ENCODE measurements at places on chromosomes 16 and 17. TPM values are rescaled to one million over a fixed set of nuclear protein-coding genes. Genes with fewer than 3 reads are reported as not detected.
A peak's percentile ranks its signal among the peaks of the same experiment; 100 is the strongest.

- DNase-seq: no peak
- H3K27me3 ChIP-seq: peaks cover 2% of the 10 kb centered on the region
- peak overlapping the region; percentile 96 for H3K4me3 ChIP-seq
- peak overlapping the region; percentile 78 for H3K27ac ChIP-seq
- peaks cover 2% of the 10 kb centered on the region for H3K36me3 ChIP-seq
These were observed 740 bp downstream of the NFATC2IP start for GRCh38 chr16:28951410-28951943.

GRCh38 chr17:33154869-33155455, 138.1 kb downstream of the ASIC2 start:
- H3K4me1 ChIP-seq: no peaks in the 10 kb centered on the region
- H3K27ac ChIP-seq: no peak overlapping the region
- peaks cover 2% of the 10 kb centered on the region for H3K27me3 ChIP-seq
- H3K4me3 ChIP-seq: no peak overlapping the region
- H3K36me3 ChIP-seq: peaks cover 16% of the 10 kb centered on the region
- DNase-seq: no peak

- H3K4me1 ChIP-seq: peaks cover 43% of the 10 kb centered on the region
- DNase-seq: no peak
- H3K27me3 ChIP-seq: no peaks in the 10 kb centered on the region
- H3K27ac ChIP-seq: peak overlapping the region; percentile 80
- peak overlapping the region; percentile 96 for H3K4me3 ChIP-seq
These were observed 231.5 kb downstream of the MRTFB start for GRCh38 chr16:14302399-14303181.

The RPH3AL gene
- 2.8 TPM for total RNA-seq

The TEX19 gene
- not detected for total RNA-seq

The CIBAR2 gene
- total RNA-seq: not detected

The ATP2A3 gene
- 0.07 TPM for total RNA-seq

DNA sequence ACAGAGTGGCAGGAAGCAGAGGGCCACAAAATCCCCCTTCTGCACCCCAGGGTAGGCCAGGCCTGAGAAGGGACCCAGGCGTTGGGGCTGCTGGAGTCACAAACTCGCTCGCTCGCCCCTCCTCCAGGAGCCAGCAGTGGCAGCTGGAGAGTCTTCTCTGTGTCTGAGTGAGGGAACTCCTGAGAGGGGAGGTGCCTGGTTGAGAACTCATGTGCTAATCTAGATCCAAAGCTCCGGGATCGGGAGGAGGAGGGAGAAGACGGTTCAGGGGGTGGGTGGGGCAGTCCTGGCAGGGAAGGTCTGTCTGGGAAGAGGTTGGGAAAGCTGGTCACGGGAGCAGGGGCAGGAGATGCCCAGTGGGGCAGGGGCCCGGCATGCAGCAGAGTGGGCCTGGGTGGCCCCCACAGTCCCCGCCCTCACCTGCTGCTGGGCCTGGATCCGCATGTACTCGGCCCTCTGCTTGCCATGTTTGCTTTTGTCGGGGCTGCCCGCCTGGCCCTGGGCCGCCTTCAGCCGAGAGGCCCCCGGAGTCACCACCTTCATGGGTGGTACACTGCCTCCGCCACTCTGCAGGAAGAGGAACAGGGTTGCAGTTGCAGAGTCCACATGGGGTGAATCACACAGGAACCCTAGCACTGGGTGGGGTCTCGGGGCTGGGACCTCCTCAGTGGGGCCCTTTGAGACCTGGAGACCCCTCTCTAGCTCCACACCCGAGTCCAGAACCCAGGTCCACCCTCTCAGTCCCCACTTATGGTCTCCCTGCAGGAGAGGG, 62.2 kb downstream of the SRCIN1 start:
- H3K4me1 ChIP-seq: no peaks in the 10 kb centered on the region
- no peak overlapping the region for H3K27ac ChIP-seq
- H3K36me3 ChIP-seq: no peaks in the 10 kb centered on the region
- no peak for DNase-seq
- H3K27me3 ChIP-seq: peaks cover 40% of the 10 kb centered on the region

DNA sequence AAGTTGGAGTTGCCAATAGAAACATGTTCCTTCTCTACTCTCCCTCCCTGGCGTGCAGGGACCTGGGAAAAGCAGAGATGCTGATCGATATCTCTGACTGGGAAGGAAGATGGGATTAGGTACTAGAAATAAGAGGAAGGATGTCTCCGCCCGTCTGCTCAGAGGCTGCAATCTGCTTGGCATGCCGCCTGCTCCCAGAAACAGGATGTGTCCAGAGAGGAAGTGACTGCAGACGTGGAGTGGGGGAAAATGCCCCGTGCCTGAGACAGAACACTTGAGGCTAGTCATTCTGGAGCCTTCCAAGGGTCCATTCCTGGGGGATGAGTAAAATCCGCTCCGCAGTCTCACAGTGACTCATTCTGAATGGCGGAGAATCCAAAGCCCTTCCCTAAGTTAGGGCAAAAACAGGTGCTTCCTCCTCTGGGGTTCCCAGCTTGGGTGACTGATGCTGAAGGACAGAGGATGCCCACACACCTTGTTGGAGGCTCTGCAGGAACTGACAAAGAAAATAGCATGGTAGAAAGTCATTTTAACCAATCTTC, 45.0 kb upstream of the SMURF2 start:
- DNase-seq: peak; percentile 99
- no peaks in the 10 kb centered on the region for H3K27me3 ChIP-seq
- H3K36me3 ChIP-seq: peaks cover 19% of the 10 kb centered on the region
- peak overlapping the region; percentile 45 for H3K4me3 ChIP-seq
- H3K4me1 ChIP-seq: peaks cover 77% of the 10 kb centered on the region

DNA sequence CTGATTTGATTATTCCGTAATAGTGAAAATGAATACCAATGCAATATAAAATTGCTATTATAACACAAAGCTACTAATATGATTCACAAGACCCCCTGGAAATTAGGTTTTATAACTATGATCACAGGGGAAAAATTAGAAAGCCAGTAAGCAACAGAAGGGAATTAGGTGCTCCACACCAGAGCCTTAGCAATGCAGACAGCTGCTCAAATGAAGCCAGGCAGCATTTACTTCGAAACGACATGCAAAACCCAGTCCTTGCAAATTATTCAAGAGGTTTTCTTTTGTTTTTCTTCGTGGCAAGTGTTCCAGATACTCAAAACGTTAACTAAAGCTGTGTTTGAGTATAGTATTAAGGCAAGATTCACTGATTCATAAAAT, 47.9 kb downstream of the TOX3 start:
- H3K27me3 ChIP-seq: no peaks in the 10 kb centered on the region
- H3K4me3 ChIP-seq: no peak overlapping the region
- no peaks in the 10 kb centered on the region for H3K4me1 ChIP-seq
- no peaks in the 10 kb centered on the region for H3K36me3 ChIP-seq

The ACOX1 gene
- 47.0 TPM for total RNA-seq

The CDYL2 gene
- 15.4 TPM for total RNA-seq

The IRX3 gene
- total RNA-seq: 5.3 TPM

- no peaks in the 10 kb centered on the region for H3K36me3 ChIP-seq
- H3K4me3 ChIP-seq: no peak overlapping the region
- H3K27ac ChIP-seq: no peak overlapping the region
- H3K4me1 ChIP-seq: peaks cover 27% of the 10 kb centered on the region
These were observed 17.4 kb upstream of the CMIP start for GRCh38 chr16:81427219-81427618.

- peaks cover 35% of the 10 kb centered on the region for H3K27me3 ChIP-seq
- H3K36me3 ChIP-seq: no peaks in the 10 kb centered on the region
- DNase-seq: no peak
- H3K4me3 ChIP-seq: no peak overlapping the region
- no peak overlapping the region for H3K27ac ChIP-seq
These were observed 13.4 kb upstream of the SULT1A1 start for GRCh38 chr16:28623172-28623711.

The TPPP3 gene
- total RNA-seq: 0.38 TPM

DNA sequence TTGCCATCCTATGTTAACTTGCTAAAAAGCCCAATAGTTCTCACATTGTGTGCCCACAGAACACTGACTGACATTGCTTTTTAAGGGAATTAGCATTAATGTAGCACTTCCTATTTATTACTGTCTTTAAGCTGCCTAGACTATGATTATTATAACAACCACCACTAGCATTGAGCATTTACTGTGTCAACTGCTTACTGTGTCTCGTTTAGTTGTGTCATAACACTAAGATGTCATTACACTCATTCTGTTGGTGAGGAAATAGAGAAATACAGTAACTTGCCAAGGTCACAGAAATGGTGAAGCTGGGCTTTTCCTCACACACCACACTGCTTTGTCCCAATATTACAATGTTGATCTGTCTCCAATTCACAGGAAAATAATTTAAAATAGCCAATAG, 30.2 kb downstream of the TRIM25 start:
- no peak overlapping the region for H3K27ac ChIP-seq
- peaks cover 26% of the 10 kb centered on the region for H3K36me3 ChIP-seq
- no peak for DNase-seq
- no peak overlapping the region for H3K4me3 ChIP-seq

DNA sequence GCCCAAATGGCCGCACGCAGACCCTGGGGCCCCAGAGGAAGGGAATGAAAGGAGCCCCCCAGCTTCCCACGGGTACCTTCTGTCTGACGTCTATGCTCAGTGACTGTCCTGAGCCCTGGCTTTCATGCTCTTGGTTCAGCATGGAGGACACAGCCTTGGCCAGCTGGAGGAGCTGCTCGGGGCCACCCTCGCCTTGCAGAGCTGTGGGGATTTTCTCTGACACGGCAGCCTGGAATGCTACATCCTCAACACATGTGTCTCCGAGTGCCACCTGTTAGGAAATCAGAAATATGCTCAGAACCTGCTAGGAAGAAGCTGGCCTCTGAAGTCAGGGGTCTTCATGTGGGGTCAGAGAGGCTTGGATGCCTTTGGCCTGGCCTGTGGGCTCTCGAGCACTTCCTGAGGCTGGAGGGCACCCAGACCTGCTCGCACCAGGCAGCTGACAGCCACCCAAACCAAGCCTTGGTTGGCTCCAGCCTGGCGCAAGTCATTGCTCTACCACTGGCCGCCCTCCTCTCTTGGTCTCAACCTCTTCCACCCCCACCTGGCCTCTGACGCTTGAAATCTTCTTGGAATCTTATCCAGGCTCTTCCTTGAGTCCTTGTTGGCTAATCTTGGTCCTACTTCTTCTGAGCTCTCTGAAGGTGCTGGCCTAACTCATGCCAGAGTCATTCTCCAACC, 63.7 kb upstream of the BCO1 start:
- H3K36me3 ChIP-seq: no peaks in the 10 kb centered on the region
- no peaks in the 10 kb centered on the region for H3K27me3 ChIP-seq
- peak overlapping the region; percentile 61 for H3K4me3 ChIP-seq
- H3K27ac ChIP-seq: peak overlapping the region; percentile 80
- H3K4me1 ChIP-seq: peaks cover 31% of the 10 kb centered on the region
- DNase-seq: peak; percentile 19

The NDUFAF8 gene
- total RNA-seq: 93.8 TPM

GRCh38 chr16:19687279-19687678, 30.7 kb downstream of the KNOP1 start:
- no peaks in the 10 kb centered on the region for H3K27me3 ChIP-seq
- no peak overlapping the region for H3K27ac ChIP-seq
- H3K4me3 ChIP-seq: no peak overlapping the region
- peaks cover 46% of the 10 kb centered on the region for H3K36me3 ChIP-seq

GRCh38 chr17:74858672-74859458, 820 bp downstream of the GRIN2C start:
- H3K4me3 ChIP-seq: no peak overlapping the region
- peaks cover 7% of the 10 kb centered on the region for H3K36me3 ChIP-seq
- peaks cover 59% of the 10 kb centered on the region for H3K27me3 ChIP-seq
- no peak for DNase-seq
- H3K4me1 ChIP-seq: 0 out of 2 replicates have a peak, but pooled peaks cover 4% of the 10 kb centered on the region
- H3K27ac ChIP-seq: no peak overlapping the region

DNA sequence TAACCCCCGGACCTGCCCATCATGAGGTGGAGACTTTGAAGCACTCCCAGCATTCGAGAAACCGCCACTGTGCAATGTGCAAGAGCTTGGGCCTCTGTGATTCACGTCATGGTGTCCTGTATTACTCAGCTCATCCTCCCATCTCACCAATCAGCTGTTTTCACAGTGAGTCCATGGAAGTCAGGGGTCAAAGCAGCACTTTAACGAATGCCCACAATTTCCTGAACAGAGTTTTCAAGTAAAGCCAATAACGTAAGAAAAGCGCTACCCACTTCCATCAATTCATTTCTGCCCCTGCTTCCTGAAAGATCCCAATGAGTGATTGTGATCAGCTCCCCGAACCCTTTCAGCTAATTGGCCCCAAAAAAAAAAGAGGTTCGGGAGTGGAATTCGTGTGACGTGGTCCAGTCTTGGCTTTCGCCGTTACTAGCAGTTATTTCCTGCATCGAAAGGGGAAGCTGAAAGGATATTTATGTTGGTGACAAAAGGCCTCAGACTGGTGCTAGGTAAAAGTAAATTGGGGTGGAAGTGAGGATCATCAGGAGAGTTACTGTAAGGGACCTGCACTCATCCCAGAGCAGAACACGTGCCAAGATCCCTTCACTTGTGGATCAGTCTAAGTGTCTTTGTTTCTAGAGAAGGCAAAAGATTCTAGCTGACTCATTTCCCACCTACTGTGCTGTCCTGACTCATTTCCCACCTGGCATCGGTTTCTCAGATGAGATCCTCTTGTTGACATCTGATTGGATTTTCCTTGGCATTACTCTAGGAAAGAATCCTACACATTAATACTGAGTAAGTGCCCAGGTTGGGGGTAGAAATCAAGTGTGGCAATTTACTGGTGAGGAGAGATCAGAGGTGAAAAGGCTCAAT, 136.7 kb upstream of the NUDT7 start:
- no peaks in the 10 kb centered on the region for H3K27me3 ChIP-seq
- H3K27ac ChIP-seq: no peak overlapping the region
- H3K4me1 ChIP-seq: no peaks in the 10 kb centered on the region
- H3K36me3 ChIP-seq: no peaks in the 10 kb centered on the region
- H3K4me3 ChIP-seq: no peak overlapping the region
- no peak for DNase-seq

DNA sequence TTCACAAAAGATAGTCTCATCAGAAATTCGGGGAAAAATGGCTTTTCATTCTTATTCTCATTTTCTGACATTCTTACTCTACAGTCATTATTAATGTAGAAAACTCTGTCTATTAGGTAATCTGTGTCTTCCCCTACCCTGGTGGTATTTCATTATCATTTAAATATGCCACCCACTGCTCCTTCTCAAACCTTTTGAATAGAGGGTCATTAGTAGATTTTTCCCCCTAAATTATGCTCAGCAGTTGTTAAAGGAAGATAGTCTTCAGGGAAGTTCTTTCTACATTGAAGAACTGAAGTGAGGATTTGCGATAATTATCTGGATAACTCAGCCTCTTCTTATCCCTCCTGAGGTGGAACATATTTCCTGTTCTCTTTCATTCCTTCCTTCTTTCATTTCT, 989.5 kb upstream of the RBFOX1 start:
- H3K27ac ChIP-seq: no peak overlapping the region
- H3K36me3 ChIP-seq: peaks cover 9% of the 10 kb centered on the region
- no peaks in the 10 kb centered on the region for H3K27me3 ChIP-seq
- DNase-seq: no peak
- no peak overlapping the region for H3K4me3 ChIP-seq

The CLEC3A gene
- not detected for total RNA-seq

- peaks cover 4% of the 10 kb centered on the region for H3K27me3 ChIP-seq
- H3K4me1 ChIP-seq: no peaks in the 10 kb centered on the region
- DNase-seq: no peak
These were observed 68.7 kb downstream of the IRX6 start for GRCh38 chr16:55392701-55393100.

The GCGR gene
- total RNA-seq: not detected

Data from HFFc6 (cell line).